ENCODE measurements at places on chromosomes 12 and 14. TPM values are rescaled to one million over a fixed set of nuclear protein-coding genes. Genes with fewer than 3 reads are reported as not detected.

The MSI1 gene
- 21.9 TPM for polyA plus RNA-seq

DNA sequence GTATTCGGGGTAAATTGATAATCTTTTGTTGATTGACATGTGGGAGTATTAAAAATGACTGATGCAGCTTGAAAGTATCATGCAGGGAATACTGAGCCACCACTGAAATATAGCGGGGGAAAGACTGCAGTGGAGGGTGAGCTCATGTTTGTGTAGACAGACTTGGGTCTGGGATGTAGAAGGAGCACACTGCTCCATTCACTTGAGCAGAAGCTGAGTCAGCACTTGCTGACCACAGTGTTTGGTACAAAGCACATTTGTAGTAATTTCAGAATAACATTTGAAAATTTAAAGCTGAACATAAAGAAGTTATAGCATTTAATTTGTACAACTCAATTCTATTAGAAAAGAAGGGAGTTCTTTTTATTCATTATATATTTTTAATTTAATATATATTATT is 304.3 kb upstream of the PRICKLE1 start:
- no peak for DNase-seq

DNA sequence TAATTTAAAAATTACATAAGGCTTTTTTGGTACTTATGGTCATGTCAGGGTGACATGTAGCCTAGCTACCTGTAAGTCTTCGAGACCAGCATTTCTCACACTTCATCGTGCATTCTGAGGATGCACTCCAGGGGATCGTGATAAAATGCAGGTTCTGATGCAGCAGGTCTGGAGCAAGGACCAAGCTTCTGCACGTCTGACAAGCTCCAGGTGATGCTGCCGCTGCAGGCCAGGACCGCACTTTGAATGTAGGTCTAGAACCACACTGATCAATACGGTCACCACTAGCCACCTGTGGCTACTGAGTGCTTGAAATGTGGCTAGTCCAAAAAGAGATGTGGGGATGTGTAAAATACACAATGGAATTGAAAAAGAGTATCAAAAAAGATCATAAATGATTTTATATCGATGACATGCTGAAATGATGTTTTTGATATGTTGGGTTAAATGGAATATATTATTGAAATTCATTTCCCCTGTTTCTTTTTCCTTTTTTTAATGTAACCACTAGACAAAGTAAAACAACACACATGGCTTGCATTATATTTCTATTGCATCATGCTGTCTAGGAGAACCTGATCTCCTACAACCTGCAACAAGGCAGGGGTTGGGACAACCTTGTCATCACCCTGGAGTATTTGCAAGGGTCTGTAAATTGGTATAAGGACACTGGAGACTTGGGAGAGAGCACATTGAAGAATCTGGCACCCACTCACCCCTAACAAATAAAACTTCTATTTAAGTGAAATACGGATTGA is 142.4 kb downstream of the DPF3 start:
- DNase-seq, result no peak

- DNase-seq, result no peak
These were observed 398.4 kb upstream of the NOVA1 start for GRCh38 chr14:26996246-26996645.

The GARIN6 gene
- 0.09 TPM for polyA plus RNA-seq

The CEBPE gene
- polyA plus RNA-seq, result 0.15 TPM

DNA sequence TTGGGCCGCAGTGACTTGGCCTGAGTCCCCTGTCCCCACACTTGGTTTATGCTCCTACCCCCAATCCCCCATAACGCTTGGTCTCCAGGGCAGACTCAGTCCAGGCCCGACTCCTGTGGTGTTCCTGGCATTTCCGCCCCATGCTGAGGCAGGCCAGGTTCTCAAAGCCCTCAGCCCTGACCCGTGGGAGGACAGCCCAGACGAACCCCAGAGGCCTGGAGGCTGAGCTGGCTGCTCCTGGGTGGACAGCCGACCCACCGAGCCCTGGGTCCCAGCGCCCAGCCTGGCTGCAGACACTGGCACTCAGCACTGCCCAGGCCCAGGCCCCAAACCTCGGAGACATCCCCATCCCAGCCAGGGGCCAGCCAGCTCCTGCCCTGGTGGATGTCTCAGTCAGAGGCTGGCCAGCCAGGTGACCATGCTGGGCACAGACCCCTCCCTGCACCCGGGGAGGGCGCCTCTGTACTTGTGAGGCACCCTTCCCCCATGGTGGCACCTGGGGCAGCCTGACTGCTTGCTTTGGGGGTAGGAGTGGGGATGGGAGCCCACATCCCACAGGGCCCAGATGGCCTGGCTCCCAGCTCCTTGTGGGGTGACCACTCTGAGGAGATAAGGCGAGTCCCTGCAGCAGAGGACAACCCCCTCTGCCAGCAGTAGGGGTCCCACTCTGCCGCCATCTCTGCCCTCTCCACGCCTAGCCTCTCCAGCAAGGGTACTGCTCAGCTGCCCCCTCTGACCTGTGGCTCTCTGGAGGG is 1.4 kb downstream of the PLD4 start:
- no peak for DNase-seq

The SERPINA10 gene
- polyA plus RNA-seq, result 0.28 TPM

Measured in renal pelvis (tissue), 12 donors.